ENCODE measurements at places on chromosomes 6 and 20. TPM values are rescaled to one million over a fixed set of nuclear protein-coding genes. Genes with fewer than 3 reads are reported as not detected.

MYT1 gene
- 0.13 TPM for polyA plus RNA-seq

DLK2 gene
- 2.8 TPM for polyA plus RNA-seq

C4B gene
- 22.1 TPM for polyA plus RNA-seq

GRCh38 chr20:36919715-36920333 lies 31.7 kb downstream of the SAMHD1 start:
- DNase-seq = peak; percentile 46

DNA sequence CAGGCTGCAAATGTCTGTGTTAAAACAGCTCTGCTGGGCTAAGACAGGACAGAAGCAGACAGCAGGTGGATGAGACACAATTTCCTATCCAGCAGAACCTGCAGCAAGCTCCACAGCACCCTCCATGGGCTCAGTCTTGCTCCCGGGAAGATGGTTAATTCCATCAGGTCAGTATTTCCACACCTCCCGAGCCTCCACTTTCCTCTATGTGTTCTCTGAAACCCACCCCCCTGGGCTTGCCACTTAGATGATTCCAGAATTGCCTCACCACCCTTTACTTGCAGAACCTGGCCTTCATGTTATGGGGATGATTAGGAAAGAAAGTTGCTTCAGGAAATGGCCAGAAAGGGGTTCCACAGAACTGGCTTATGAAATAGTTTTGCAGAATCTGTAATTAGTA lies 43.8 kb downstream of the ERMARD start:
- no peak for DNase-seq

DNA sequence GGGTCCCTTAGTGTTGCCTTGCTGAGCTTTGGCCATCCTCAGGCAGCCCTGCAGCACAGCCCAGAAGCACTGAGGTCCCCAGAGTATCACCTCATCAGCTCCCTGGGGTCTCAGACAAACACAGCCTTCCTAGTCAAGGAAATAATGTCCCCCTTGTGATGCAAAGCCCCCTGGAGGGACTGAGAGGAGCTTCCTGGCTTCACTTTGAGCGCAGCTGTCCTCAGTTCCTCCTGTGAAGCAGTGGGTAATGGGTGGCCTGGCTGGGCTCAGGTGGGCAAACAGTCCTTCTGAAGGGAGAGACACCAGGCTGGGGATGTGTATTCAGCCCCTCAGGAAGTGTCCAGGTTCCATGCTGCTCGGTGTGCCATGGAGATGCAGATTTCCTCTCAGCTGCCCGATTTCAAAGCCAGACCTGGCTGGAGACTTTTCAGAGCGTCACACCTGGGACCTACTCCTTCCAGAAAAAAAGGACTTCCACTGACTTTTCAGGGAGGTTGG lies 79.2 kb upstream of the FOXA2 start:
- DNase-seq = no peak

- DNase-seq = no peak
Measured at GRCh38 chr6:169934699-169935347, 183.4 kb downstream of the ERMARD start.

DNA sequence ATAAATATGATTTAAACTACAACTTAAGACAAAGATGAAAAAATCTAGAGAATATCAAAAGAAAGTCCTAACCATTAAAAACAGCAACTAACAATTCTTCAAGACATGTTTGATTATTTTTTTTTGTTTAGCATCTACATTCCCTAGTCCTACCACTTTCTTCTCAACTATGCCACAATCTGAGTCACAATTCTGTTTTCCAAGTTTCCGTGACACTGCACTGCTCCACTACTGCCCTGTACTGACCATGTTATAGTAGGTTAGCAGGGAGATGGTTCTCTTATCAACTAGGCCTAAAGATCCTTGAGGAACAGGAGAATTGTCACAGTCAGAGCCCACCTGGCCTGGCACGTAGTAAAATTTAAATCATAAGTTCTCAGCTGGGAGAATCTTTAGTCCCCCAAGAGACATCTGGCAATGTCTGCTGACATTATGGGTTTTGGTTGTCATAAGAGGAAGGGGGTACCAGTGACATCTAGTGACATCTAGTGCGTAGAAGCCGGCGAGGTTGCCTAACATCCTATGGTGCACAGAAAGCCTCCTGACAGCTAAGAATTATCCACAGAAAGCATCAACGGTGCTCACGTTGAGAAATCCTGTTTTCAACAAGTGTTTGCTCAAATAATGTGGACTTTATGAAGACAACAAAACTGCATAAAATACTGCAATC lies 100.5 kb downstream of the PDE10A start:
- DNase-seq = no peak

GRCh38 chr6:73631849-73632248 lies 21.9 kb downstream of the SLC17A5 start:
- DNase-seq = no peak

Measured in forelimb muscle (tissue), 1 donor.